Right lung (tissue), 10 donors: ENCODE measurements at places on chromosomes 7 and 10.

- no peak for DNase-seq
Observed at GRCh38 chr7:117600911-117601310, 121.1 kb downstream of the CFTR start.

GRCh38 chr7:44505595-44505994 is 15.1 kb upstream of the NUDCD3 start:
- no peak for DNase-seq

GRCh38 chr7:885261-885892 is 9.0 kb downstream of the GET4 start:
- DNase-seq, result no peak

DNA sequence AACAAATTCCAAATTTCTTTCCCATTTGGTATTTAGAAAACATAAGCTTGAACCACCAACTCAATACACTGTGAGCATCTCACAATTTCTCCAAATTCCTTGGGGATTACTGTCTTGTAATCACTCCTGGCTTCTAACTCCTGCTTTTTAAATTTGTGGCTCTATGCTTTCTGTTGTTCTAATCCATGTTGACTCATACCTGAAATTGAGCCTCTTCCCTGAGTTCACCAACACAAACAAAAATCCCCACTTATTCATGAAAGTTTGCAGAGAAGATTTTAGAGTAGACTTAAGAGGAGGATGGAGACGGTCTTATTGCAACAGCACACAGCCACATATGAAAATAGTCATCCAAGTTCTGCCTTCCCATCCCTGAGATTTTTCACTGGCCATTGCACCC is 252.5 kb downstream of the PTEN start:
- no peak for DNase-seq

DNA sequence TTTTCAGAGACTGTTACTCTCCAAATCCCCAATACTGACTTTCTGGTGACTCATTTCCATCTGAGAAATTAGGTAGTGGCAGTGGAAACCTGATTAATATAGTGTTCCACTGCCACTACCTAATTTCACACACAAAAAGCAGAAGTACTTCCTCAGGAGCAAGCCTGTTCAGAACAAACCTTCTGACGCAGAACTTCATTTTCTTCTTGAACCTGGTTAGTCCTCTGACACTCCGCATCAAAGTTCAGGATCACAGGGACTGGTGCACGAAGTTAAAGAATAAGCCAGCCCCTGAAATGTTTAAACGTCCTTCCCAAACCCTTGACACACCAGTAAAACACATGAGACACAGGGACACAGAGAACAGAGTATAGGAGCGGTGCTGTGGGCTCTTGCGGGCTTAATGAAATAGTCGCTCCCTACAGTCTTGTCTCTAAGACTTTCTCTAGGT is 4.4 kb downstream of the WDR91 start:
- no peak for DNase-seq

DNA sequence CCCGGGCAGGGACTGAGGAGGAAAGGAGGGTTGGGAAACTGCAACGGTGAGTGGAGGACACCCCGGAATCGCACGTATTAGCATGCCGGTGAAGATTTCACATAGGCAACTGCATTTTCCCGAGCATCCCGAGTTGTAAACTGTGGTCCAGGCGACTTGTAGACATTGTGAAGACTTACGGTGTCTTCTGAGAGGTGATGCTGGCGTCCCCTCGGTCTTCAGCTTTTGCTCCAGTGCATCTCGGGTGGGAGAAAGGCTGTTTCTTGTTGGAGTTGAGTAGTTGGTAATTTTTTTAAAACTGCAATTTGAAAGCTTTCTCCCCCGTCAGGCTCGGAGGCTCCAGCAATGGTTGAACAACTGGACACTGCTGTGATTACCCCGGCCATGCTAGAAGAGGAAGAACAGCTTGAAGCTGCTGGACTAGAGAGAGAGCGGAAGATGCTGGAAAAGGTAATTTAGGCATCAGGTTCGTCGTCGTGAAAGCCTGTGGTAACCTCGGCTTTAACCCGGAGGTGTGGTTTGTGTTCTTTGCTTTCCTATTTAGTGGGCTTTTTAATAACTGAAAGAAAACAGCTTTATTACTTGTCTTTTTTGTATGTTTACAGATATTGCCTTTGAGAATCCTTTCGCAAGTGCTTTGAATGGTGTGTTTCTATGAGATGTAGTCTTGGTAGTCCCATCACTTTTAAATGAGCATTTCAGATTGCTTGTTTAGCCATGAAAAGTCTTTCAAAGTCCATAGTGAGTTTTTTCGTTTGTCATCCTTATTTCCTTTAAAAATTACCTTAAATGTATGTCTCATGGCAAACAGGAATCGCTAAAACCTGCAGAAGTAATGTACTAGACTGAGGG is 687 bp downstream of the HELLS start:
- DNase-seq, result peak; percentile 28

GRCh38 chr10:86216886-86217285 is 149.7 kb downstream of the GRID1 start:
- DNase-seq, result no peak

DNA sequence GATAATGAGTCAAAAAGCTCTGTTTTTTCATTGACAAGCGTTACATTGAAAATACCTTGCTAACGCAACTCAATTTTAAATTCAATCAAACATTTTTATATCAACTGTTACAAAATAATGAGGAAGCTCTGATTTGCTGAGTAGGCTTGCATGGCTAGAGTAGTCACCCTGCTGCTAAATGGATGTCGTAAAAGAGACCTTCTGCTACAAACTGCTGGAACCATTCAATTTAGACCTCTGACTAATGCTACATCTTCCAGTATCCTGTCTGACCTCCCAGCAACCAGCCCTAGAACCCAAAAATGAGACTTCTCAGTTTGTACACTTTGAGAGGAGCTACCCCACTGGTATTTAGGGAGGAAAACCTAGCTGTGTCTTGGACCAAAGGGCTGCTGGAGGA is 84.0 kb upstream of the ELMO1 start:
- DNase-seq, result no peak

DNA sequence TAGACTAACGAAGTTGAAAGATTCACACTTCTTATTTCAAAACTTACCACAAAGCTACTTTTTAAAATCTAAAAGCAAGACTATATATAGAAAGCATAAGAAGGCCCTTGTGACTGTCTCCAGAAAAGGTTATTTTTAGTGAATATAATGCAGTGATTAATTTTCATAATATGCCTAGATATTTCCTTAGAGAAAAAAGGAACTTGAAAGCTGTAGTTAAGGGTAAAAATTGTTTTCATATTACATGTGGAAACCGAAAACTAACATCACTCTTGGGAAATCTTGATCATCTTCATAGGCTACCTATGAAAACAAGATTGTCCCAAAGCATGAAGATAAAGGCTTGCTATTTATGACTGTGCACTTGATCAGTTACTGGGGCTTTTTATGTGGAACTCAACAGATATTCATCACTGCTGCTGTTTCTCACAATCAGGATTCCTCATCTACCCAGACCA is 223.2 kb downstream of the SH2D4B start:
- DNase-seq, result no peak

- peak; percentile 56 for DNase-seq
Observed at GRCh38 chr7:47482013-47482875, 99.7 kb downstream of the TNS3 start.

DNA sequence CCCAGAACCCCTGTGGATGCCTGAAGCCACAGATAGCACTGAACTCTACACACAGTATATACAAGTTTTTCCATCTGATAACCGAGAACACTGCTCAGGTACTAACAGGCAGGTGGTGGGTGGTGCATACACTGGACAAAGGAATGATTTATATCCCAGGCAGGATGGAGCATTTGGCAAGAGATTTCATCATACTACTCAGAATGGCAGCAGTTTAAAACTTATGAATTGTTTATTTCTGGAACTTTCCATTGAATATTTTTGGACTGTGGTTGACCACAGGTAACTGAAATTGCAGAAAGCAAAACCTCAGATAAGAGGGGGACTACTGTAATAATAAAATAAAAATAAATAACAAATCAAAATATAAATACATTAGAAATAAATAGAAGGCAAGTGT is 10.9 kb upstream of the KCNMA1 start:
- DNase-seq, result no peak

GRCh38 chr10:5538892-5539651 is 14.3 kb downstream of the CALML3 start:
- no peak for DNase-seq

DNA sequence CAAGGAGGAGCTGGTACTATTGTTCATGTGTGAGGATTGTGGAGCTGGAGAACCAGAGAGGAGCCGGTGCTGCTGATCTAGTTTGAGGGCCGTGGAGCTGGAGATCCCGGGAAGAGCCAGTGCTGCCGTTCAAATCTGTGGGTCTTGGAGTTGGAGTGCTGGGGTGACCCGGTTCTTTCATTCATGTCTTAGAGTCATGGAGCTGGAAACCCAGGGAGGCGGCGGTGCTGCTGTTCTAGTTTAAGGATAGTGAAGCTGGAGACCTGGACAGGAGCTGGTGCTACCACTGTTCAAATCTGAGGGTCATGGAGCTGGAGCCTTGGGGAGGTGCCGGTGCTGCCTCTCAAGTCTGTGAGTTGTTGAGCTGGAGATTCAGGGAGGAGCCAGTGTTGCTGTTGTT is 88.5 kb upstream of the ZNF479 start:
- no peak for DNase-seq
